Left cardiac atrium (tissue), 4 donors: ENCODE measurements at places on chromosomes 4 and X. TPM values are rescaled to one million over a fixed set of nuclear protein-coding genes. Genes with fewer than 3 reads are reported as not detected.

DNA sequence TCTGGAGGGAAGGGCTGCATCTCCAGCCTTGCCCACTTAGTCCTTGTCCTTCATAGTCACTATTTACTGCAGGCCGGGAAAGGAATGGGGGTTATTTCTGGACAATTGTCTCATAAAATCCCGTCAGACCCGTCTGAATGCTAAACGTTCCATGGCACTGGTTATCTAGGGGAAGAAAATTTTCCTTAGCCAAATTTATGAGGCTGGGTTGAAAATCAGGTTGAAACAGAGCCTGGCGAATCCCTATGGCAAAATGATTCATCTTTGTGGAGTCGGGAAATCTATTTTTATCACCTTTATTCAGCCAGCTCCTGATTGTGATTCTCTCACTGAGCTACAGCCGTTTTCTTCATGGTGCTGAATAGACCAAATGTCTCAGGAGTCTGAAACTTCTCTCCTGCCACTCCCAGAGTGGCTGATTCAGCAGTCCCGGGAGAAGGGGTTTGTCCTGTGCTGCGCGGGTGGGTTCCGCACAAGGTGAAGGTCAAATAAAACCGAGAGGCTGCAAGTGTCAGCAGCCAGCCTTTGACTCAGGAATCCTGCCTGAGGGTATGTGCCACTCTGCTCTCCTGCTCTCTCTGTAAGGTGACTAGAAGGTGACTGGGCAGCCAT lies 1.0 kb downstream of the LIMCH1 start:
- peak; percentile 46 for DNase-seq

- DNase-seq: no peak
Observed at GRCh38 chr4:25313201-25313895, 774 bp downstream of the ZCCHC4 start.

DNA sequence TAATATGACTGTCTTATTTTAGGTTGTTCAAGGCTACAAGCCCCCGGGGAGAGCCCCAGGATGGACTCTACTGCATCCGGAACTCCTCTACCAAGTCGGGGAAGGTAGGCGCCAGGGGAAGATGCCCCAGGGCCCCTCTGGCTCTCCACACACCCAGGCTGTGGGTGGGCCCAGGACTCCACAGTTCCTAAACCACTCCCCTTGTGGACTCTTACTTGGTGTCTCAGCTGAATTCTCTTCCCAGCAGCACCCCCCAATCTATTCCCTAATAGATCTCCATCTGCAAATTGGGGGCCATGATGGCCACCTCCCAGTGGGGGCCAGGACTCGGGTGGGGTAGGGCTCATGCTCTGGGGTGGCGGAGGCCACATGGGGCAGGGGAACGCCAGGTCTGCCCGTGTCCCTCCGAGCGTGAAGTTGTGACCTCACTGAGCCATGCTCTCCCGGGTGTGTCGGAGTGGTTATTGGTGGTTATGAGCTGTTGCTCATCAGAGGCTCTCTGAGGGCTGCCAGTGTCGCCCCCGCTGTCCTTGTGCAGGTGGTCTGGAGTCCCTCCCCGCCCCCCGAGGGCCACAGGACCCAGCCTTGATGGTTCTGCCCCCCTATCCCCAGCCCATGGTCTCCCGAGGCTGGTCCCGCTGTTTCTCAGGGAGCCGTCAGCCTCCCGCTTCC lies 11.2 kb upstream of the ADD1 start:
- no peak for DNase-seq

DNA sequence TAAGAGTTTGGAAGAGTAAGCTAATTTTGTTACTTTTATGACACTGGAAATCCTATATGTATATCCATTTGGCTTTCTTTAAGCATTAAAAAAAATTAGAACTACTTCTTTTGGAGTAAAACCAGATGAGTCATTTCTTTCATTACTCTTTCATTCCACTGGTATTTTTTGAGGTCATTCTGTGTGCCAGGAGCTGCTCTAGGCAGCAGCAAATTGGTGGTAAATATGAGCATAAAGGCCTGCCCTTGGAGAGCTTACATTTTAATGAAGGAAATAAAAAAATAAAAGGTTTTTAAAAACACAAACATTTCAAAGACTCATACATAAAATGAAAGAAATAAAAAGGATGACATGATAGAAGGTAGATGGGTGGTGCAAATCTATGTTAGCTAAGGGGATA lies 37.4 kb downstream of the MID1 start:
- no peak for DNase-seq

The FAM241A gene
- 5.0 TPM for total RNA-seq

- DNase-seq: no peak
Observed at GRCh38 chrX:73849073-73849472, 286.1 kb downstream of the CHIC1 start.

- peak; percentile 23 for DNase-seq
Observed at GRCh38 chr4:81030061-81030980, at the start of gene BMP3. Gene BMP3 (plus strand): TSS chr4:81030708. CDS start chr4:81031285, 577 bp downstream.

The MAB21L2 gene
- total RNA-seq: 1.0 TPM

The TRO gene
- total RNA-seq: 3.7 TPM

DNA sequence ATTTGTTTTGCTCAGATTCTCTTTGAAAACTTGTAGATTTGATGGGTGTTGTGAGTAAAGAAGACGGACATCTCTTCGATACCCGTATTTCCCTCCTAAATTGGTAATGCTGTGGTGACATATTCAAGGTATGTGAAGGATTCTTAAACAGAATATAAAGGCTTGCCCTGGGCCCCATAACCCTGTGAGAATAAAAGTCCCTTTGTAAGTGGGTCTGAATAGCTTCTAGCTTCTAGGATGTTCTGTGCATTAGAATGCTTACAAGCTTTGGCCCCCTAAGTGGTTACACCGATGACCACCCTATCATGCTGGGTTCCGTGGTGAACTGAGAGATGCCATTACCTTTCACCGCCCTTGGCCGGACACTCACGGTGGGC lies 574 bp upstream of the MOB1B start:
- DNase-seq: no peak

DNA sequence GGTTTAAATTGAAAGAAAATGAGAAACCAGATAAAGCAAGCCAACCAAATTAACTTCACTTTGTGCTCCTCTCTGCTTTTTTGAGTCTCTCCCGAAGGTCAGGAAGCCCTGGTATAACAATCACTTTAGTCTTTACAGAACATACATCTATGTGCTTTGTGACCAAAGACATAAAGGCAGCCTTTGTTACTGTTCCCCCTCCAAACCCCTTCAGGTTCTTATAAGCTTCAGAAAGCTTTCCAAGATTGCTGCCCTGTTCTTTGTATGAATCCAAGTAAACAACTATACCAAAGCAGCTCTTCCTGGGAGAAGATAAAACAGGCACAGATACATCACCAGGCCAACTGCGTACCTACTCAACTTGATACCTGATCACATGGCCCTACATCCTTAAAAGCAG lies 28.7 kb downstream of the RLIM start:
- no peak for DNase-seq

DNA sequence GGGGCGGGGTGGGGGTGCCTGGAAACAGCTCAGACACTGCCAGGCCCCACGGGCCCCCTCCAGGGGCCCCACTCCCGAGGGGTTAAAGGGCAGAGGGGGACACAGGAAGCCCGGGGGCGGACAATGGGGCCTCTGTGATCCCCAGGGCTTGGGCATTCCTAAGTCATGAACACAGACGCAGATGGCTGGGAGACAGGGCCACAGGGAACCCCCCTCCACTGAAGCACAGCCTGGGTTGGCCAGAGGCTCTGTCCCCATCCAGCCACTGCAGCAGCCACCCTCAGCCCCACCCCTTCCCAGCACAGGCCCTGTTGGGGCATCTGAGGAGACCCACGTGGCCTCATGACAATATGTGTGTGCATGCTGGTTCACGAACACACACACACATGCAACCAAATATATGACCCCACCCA lies 3.9 kb downstream of the L1CAM start:
- DNase-seq: no peak

DNA sequence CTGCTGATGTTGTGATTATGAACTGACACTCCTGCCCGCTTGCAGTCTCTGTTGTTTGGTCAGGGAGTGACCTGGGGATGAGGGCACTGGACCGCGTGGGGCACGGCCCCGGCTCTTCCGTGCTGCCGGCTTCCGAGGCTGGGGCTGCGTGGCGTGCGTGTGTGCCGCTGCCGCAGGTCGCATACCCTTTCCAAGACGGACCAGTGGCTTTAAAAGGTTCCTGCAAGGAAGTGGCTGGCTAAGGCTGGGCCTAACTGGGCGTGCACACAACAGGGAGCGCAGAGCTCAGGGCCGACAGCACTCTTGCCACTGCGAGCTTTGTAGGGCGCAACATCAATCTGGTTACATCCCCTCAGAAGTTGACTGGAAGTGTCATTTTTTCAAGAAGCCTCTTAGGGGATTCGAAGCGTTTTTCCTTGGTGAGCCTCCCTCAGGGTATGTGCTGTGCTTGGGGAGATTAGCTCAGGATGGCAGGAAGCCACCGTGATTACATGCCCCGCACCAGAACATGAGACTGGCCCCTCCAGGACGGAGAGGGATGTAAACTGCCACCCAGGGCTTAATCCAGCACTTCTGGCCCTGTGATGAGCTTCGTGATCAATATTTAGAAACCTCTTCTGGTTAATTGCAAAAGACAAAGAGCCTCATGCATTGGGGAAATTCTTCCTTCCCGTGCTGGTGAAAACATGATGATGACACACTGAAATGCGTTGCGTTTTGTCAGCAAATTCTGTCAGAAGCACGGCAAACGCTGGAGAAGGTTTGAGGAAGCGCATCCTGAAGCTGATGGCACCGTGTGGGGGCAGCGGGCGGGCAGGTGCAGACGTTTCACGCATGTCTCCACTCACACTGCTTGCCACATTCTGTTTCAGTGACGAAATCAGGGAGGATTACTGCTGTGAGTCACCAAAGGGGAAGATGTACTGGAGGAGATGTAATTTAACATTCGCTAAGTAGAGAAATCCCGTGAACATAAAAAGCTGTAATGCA lies 11.1 kb downstream of the MAEA start:
- DNase-seq: peak; percentile 59

DNA sequence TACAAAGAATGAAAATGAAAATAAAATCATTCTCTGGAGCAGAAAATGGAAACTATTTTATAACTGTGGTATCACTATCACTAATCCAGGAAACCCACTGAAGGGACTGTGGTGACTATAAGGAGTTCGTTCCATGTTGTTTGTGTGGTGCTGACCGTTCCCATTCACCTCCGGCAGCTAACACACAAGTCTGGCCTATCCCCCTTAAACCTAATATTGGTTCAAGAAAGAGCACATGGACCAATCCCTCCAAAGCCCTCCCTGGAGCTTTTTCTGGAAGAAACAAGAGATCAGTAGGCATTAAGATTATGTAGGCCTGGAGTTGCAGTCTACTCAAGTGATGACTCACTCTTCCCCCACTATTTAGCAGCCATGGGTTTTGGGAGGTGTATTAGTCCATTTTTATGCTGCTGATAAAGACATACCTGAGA lies 25.9 kb upstream of the FAM241A start:
- DNase-seq: no peak

- no peak for DNase-seq
Observed at GRCh38 chr4:30776921-30777415, 56.8 kb downstream of the PCDH7 start.

DNA sequence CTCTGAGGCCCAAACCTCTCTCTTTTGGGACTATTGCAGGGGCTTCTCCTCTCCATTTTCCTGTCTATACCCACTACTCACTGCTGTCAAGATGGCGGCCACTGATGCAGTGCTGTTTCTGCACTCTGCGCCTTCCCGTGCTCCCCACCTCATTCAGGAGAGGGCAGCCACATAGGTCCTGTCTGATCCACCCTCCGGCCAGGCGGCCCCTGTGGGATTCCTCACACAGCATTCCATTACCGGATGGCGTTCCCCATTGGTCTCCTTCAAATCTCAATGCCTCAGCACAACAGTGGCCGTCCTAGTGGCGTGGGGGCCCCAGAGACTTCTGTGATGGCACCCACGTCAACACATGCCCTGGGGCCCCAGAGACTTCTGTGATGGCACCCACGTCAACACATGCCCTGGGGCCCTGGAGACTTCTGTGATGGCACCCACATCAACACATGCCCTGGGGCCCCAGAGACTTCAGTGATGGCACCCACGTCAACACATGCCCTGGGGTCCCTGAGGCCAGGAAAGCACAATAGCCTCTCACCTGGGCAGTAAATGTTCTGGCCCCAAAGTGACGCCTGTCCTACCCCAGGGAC lies 7.3 kb downstream of the SPON2 start:
- DNase-seq: no peak

DNA sequence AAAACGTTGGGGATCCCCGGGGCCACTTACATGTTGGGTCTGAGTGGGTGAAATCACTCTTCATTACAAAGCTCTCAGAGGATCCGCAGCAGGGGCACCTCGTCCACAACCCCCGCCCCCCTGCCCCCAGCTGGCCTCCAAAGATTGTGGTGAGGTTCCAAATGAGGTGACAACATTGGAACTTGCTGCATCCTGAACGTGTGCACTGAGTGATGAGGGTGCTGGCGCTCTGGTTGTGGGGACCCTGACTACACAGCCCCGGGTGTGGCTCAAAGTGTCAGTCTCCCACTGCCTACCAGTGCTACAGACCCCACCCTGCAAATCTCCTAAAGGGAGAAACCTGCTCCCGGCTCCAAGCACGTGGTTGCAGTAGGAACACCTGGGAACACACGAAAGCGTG lies 111.9 kb downstream of the PHKA2 start:
- no peak for DNase-seq

- no peak for DNase-seq
Observed at GRCh38 chr4:89099034-89099433, 12.3 kb upstream of the TIGD2 start.

DNA sequence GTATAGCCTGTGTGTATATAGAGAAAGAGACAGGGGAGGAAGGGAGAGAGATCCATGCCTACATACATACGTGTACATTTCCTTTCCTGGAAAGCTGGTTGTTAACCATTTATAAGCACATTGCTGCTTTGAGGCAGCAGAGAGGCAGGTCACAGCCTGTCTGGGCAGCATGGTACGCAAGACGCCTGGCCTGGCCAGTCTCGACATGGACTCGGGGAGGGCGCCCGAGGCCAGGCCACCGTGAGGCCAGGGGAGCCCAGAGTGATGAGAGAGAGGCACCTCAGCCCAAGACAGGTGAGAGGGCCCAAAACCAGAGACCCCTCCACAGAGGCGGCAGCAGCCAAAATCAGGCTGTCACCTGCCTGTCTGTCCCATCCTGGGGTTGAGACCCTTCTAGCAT lies 3.9 kb downstream of the TREX2 start:
- DNase-seq: no peak

- peak; percentile 39 for DNase-seq
Observed at GRCh38 chrX:119512146-119512800, 44.0 kb downstream of the SLC25A5 start.

DNA sequence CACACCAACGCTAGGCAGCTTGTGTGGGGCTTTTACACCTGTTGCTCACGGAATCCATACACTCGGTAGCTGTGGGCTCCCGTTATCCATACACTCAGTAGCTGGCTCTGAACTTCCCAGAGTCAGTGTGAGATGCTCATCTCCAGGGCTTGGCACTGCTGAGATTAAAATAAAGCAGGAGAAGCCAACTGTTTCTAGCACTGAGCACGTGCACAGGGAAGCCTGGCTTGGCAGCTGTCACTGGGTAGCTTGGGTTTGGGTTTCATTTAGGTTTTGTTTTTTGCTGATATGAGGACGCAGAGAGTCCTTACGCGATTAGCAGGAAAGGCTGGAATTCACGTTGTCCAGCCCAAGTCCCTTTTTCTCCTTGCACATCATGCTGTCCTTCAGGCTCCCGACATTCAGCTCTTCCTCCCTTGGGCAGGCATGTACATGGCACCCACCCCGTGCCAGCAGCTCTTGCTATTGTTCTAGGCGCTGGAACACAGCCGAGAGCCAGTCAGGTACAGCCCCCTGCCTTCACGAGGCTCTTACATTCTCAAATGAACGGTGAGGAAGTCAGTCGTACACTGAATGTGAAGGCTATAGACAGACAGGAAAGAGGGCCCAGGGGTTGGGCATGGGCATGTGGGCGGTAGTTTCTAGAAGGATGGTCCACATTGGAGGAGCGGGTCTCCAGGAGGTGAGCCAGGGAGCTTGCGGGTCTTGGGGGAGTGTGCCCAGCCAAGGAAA lies 25.9 kb downstream of the NSG1 start:
- no peak for DNase-seq
